ENCODE measurements at places on chromosomes 6 and 20.

DNA sequence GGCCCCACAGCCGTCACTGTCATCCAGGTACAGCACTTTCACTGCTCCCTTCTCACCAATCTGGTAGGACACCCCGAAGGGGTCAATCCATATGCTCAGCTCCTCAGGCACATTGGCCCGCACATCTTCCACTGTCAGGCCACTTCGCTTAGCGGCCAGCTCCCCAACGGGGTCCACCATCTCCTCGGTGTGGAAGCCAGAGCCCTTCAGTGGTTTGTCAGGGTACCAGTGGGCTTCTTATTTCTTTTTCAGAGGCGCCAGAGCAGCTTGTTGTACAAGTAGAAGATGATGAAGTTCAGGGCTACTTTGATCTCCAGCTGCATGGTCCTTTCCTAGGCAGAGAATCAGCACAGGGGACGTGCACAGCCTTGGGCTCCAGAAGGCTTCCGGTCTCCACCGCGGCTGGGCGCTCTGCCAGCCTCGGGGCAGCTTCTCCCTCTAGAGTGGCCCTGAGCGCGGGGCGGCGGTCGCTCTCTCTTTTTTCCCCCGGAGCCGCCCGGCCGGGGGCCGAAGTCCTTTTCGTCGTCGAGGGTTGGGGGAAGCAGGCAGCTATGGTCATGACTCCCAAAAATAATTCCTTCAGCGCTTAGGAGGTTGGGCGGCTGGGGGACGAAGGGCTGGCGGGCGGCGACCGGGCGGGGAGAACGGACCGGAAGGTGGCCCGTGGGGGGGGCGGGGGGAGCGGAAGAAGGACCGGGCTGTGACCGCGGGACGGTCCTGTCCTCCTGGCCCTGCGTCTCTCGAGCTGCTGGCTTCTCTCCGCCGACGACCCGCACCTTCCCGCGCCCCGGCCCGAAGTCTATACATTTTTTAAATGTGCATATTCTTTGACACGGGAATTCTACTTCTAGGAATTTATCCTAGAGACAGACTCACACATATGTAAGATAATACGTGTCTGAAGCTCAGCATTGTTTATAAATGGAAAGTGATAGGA lies 6.5 kb upstream of the ZSCAN9 start:
- DNase-seq: peak; percentile 18

GRCh38 chr6:126056355-126057004 lies 70.1 kb downstream of the TRMT11 start:
- DNase-seq: no peak

GRCh38 chr6:14619419-14619781 lies 501.8 kb downstream of the CD83 start:
- no peak for DNase-seq

GRCh38 chr6:37547564-37548061 lies 47.9 kb upstream of the CCDC167 start:
- no peak for DNase-seq

DNA sequence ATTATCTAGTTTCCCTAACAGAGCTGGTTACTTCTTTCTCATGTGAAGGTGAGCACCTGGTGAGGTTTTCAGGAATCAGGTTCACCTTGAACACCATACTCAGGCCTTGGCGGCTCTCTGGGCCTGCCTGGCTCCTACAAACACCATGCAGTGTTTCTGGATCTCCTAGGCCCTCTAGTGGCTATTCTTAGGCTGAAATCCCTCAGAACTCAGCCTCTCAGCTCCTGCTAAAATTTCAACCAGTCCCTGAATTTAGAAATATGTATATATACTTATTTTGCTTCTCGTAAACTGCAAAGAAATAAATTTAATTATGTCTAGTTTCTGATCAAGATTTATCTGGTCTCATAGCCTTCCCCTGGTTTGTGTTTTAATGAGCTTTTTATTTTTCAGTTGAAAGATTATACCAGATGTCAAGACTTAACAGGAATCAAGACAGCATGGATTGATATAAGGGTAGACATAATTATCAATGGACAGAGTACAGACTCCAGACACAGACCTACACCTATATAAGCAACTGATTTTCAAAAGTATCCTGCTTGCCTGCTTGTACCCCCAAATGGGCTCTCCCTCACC lies 55.9 kb downstream of the ANKEF1 start:
- no peak for DNase-seq

GRCh38 chr20:34951252-34951651 lies 4.4 kb downstream of the GSS start:
- no peak for DNase-seq

DNA sequence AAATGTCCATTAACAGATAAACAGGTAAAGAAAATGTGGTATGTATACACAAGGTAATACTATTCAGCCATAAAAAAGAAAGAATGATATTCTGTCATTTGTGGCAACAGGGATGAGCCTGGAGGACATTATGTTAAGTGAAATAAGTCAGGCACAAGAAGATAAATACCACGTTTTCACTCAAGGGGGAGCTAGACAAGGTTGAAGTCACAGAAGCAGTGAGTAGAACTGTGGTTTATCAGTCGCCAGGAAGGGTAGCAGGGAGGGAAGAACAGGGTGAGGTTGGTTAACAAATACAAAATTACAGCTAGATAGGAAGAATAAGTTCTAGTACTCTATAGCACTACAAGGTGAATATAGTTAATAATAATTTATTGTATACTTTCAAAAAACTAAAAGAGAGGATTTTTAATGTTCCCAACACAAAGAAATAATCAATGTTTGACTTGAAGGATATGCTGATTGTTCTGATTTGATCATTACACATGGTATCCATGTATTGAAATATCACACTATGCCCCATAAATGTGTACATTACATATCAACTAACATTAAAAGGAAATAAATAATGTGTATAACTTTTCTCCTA lies 21.1 kb downstream of the RTN4IP1 start:
- no peak for DNase-seq

DNA sequence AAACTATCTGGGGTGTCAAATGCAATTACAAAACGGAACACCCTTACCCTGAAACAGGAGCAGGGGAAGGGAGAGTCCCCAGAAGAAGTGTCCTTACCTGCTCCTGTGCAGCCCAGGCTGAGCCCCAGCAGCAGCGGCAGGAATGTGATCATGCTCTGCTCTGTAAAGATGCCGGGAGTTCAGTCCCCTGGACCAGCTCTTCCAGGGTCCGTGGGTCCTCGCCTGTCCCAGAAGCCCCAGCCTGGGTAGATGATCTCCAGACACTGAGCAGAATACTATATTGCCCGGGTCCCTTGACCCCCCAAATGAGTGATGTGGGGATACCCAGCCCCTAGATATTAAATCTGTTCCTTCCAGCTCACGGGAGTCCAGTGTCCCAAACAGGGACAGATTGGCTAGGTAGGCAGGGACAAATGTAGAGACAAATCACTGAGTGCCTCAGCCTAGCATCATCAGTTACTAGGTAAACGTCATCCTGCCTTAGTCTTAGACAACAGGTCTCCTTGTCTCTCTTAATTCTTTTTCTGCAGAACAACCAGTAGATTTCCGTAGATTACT lies at the start of gene HLA-DMB:
Gene HLA-DMB, minus strand, starts transcription at position 373 of the 558 bp plus-strand sequence. Its CDS starts 221 bp downstream, at position 152.
- DNase-seq: no peak

DNA sequence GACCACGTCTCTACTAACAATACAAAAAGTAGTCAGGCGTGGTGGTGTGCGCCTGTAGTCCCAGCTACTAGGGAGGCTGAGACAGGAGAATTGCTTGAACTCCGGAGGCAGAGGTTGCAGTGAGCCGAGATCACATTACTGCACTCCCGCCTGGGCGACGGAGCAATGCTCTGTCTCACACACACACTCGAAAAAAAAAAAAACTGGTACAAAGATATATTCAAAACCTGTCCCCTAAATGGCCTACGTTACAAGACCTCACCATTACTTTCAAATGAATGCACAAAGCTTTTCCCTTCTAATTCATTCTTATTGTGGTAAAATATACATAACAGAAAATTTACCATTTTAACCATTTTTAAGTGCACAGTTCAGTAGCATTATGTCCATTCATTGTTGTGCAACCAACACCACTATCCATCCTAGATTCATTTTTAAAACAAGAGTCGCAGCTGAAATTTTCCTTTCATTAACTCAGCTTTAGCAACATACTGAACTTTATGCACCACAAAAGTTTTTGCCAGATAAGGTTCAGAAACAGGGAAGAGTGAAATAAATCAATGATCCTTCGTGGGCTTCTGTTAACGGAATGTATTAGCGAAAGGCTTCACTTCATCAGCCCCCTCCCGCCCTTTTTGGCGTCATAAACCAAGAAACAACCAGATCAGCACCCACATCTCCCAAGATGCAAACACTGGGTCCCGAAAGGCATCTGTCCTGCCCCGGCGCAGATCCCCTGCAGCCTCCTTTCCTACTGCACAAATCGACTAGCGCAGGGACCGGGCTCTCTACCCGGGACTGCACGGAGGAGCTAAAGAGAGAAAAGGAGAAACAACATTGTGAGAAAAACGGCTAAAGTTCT lies 825 bp upstream of the FAM135A start:
- no peak for DNase-seq

DNA sequence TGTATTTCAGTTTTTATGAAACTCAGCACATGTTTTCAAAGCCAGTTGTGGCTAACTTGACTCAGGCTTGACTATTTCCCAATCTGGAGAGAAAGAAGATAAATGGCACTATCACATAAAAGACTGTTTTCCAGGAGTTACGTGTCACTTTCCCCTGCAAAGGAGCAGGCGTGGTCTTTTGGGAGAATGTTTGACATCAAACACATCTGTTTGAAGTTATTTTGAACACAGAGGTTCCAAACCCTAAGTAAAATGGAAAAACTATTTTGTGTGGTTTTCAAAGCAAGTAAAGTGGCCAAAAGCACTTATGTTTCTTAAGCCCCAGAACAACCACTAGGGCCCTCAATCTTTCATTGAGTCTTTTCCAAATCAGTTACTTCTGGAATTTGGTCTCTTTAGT lies 89.7 kb downstream of the FOXF2 start:
- peak; percentile 91 for DNase-seq

DNA sequence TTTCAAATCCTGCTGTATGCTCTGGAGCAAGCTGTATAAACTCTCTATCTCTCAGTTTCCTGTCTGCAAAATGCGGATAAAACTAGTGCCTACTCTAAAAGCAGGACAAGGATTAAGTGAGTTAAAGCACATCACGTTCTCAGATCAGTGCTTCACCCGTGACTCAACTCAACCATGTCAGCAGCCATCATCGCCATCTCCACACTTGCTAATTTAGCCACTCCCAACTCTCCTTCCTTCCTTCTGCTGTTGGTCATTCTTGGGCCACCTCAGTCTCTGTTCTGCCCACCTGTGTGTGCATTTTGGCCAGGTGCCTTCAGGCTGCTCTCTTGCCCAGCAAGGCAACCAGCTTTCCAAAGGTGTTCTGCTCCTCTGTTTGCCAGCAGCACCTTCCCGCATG lies 260.0 kb upstream of the CDYL start:
- DNase-seq: no peak

- no peak for DNase-seq
Measured at GRCh38 chr6:25194172-25194678, 84.9 kb upstream of the CARMIL1 start.

- no peak for DNase-seq
Measured at GRCh38 chr6:31357886-31358285, 907 bp upstream of the HLA-B start.

- DNase-seq: no peak
Measured at GRCh38 chr6:57261926-57262325, 39.8 kb upstream of the RAB23 start.

- DNase-seq: no peak
Measured at GRCh38 chr6:132811276-132811675, 3.1 kb upstream of the RPS12 start.

- no peak for DNase-seq
Measured at GRCh38 chr20:7180256-7181045, 413.0 kb downstream of the BMP2 start.

- DNase-seq: no peak
Measured at GRCh38 chr6:100267721-100268123, 197.0 kb downstream of the SIM1 start.

DNA sequence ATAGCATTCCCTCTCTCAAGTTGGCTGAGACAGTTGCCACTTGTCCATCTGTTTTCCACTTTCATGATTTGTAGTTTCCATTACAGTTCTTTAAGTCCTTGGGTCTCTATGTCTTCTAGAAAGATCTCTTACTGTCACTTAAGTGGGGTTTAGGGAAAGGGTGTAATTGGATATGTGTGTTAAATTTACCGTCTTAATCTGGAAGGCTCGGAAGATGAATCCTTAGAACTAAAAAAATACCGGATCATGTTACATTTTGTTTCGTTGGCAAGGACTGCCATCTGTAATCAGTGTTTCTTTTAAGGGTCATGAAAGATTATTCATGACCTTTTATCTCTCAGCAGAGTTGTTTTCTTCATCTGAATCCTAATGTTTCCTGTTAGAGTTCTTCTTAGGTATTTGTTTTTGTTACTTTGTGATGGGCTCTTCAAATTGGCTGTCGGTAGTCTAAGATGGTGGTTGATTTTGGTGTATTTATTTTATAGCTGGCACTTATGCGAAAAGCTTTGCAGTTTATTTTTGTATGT lies 21.8 kb upstream of the BTBD3 start:
- DNase-seq: no peak

DNA sequence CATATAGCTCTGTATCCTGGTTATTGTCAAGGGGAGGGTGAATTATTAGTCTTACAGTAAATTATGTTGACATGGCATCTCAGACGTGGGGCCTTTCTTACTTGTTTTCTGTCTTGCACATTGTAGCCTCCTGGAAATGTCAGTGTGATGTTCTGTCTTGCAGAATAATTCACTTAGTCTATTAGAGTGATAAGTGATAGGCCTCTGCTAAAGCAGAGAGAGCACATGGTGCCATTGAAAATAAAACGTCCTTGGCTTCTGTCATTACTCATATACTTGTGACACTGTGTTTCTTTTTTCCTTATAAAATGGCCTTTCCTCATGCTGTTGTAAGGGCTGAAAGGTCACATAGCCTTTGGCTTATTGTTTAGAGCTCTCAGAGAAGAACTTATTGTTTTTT lies 531.0 kb downstream of the EPM2A start:
- no peak for DNase-seq

DNA sequence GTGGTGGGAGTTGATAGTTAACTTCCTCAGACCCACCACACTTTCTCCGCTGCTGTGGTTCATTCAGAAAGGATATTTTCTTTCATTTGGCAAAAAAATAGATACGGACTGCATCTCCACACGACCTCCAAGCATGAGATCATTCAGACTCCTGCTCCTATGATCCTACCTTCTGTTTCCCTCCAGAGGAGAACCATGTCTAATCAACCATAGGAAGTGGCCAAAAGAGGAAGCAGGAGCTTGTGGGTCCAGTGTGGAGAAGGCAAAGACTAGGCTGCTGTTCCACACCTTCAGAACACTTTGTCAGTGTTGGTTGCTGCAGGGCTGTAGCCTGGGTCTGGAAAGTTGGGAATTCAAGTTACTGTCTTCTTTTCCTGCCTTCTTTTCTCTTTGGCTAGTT lies 10.6 kb upstream of the KIF13A start:
- no peak for DNase-seq

DNA sequence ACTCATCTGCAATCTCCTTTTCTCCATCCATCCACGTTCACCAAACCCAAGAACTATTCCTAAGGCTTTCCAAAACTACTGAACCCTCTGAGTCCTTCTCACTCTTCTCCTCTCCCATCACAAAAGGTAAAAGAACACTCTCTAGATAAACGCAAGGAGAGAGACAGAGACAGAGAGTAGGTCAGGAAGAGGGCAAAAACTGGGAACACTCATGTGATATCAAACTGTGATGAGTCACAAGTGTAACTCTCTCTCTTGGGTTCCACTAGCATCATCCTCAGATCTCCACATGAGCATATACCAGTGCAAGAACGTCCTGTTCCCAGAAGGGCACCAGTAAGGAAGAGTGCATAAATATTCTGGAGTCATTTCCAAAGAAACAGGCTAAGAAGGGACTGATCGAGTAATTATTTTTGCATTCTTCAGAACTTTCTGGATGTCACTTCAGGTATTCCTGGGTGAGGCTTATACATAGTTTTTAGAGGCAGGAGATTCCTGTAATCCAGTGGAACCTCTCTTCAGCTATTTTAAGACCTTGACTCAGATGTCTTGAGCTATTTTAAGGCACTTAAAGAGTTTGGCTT lies 47.3 kb upstream of the STXBP5 start:
- no peak for DNase-seq
